ENCODE measurements at places on chromosomes 3 and 15. TPM values are rescaled to one million over a fixed set of nuclear protein-coding genes. Genes with fewer than 3 reads are reported as not detected.
A peak's percentile ranks its signal among the peaks of the same experiment; 100 is the strongest.

LEO1 gene
- 21.1 TPM for total RNA-seq

GRCh38 chr15:26260517-26261133, 397.5 kb upstream of the ATP10A start:
- no peak for DNase-seq

DNA sequence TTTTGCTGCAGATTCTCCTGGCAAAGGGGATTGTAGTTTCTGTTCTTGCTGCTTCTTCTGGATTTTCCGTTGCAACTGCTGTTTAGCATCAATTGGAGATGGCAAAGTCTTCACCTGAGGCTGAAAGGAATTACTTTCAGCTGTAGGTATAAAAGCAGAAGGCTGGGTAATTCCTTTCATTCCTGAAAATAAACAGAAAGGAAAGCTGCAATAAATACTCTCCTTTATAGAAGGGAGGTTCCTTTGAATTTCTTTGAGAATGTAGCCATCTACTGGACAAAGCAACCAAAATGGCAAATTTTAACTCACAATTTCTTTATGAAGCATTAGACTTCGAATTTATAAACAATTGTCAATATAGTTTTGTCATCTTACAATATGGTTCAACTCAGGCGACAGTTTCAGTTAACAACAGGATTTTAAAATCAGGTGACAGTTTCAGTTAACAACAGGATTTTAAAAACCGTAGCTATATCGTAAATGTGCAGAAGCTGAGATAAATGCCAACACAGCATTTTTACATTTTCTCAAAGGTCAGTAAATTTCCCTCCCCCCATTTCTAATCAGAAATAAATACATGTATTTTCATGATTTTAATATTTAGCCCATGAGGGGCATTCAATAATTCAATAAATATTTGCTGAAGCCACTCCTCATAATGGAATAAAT, 104.9 kb upstream of the NEDD4 start:
- DNase-seq: no peak

UBL7 gene
- total RNA-seq: 18.6 TPM

DNA sequence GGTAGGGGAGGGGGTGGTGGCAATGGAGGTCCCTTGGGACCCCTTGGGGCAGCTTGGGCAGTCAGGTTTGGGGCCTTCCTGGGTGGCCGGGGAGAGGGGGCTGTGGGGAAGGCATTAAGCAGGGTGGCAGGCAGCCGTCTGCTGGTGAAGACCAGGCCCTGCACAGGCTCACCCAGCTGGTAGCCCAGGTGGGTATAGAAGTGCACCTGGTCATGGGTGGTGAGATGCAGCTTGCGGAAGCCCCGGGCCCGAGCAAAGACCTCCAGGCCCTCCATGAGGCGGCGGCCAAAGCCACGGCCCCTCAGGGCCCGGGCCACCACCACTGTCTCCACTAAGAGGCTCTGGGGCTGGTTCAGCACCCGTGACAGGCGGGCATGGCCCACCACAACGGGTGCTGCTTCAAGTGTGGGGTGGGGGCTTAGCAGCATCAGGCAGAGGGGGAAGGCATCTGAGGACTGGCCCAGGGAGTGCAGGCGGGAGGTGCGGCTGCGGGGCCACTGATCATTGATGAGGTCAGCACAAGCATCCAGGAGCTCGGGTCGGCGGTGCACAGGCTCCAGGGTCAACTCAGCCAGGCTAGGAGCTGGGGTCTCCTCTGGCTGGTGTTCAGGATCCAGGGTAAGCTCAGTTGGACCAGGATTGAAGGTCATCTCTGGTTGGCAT, 2.4 kb downstream of the HYAL3 start:
- no peak for DNase-seq

GRCh38 chr3:17065881-17066280, 181.1 kb downstream of the PLCL2 start:
- DNase-seq: no peak

DNA sequence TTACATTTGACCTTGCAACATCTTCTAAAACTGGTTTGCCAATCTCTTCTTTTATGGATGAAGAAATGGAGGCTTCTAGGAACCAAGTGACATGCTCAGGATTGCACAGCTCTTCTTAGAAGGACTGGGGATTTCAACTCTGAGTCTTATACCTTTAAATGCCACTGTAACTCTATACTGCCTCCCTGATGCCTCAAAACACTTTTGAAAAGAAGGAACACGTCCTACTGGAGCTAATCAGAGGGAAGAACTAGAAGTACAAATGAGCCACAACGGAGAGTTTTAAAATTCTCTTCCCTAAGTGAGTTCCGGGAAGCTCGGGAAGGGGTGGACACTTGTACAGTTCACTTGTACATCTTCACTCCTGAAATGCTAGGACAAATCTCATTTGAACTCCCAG, 949 bp upstream of the MITF start:
- peak; percentile 30 for DNase-seq

GRCh38 chr15:42133886-42134502, 22.4 kb downstream of the PLA2G4F start:
- no peak for DNase-seq

DNA sequence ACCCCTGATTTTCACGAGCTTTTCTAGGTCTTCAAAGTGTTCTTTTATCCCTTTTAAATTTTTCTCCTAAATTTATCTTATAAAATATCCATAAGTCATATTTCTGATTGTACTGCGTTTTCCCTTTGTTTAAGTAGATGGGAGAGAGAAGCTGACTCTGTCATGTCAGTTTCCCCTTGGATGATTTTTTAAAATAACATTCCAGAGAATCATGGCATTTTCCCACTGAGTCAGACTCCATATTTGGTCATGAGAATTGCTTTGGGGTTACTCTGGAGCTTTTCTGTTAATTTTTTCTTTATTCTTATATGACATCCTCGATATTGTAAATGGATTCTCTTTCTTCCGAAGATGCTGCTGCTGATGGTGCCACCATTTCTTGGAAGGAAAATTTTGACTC, 28.6 kb upstream of the UMPS start:
- no peak for DNase-seq

- no peak for DNase-seq
Observed at GRCh38 chr3:32366638-32367397, 24.8 kb upstream of the CMTM7 start.

KY gene
- 7.2 TPM for total RNA-seq

DNA sequence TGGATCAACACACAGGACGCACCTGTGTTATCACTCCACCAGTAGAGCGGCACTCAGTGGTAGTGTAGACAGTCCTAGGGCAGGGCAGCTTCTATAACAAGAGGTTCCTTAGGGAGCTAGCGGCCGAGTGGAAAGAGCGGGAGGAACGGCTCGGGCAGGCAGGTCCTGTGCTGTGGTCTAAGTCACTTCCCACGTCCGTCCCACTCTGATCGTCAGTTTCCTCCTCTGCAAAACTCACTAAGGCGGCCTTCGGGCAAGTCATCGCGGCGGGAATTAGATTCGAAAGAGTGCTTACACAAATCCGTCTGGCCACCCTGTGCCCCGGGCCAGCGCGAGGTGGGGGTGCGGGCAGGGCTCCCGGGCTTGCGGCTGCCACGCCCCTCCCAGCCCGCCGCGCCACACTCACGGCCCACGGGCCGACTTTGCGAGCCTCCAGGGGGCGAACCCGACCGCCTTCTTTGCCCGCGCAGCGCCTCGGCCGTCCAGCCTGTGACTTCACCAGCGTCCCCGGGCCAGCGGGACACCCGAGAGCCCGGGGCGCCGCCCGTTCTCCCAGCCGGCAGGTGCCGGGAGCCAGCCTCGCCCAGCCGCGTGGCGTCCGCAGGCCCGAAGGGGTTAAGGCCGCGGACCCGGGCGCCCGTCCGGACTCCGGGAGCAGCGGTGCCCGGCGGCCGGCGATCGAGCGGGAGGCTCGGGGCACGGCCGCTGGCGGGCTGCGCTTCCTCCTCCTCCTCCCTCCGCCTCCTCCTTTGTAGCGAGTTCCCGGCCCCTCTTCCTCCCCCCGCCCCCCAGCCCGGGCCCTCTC, 416 bp upstream of the CORO2B start:
- DNase-seq: peak; percentile 31

- DNase-seq: peak; percentile 22
Observed at GRCh38 chr3:48301800-48302166, 31.7 kb downstream of the SPINK8 start.

GRCh38 chr3:69013253-69014021, at the start of gene EOGT:
Gene EOGT, minus strand, starts transcription at chr3:69013684. Its CDS starts 3,838 bp downstream, at chr3:69009846.
- peak; percentile 60 for DNase-seq

CCDC54 gene
- total RNA-seq: not detected

DNA sequence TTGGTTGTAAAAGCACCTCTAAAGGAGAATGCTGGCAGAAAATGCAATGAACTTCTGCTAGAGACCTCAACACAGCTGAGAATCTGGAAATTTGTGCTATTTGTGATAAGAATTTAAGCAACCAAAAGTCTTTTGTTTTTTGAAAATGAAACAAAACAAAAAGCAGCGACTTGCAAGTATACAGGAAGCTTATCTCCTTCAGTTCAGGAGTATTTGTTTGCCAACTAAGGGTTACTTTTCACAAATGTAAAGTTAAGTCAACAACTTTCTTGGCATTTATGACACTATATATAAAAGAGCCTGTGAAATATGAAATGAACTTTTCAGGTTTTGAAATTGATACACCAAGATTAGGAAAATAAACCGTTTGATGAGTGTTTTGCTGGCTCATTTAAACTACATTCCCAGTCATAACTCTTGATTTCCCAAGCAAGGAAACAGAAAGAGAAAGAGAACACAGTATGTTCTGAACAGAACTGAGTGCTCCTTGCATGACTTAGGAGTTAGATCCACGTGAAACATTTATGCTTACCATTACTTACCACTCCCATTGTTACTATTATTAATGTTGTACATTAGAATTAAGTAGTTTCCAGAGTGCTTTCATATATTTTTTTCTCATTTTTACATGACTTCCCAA, 92.3 kb upstream of the COL8A1 start:
- no peak for DNase-seq

GRCh38 chr3:45552794-45553371, 41.7 kb upstream of the LIMD1 start:
- DNase-seq: no peak

CCDC71 gene
- 9.7 TPM for total RNA-seq

DNA sequence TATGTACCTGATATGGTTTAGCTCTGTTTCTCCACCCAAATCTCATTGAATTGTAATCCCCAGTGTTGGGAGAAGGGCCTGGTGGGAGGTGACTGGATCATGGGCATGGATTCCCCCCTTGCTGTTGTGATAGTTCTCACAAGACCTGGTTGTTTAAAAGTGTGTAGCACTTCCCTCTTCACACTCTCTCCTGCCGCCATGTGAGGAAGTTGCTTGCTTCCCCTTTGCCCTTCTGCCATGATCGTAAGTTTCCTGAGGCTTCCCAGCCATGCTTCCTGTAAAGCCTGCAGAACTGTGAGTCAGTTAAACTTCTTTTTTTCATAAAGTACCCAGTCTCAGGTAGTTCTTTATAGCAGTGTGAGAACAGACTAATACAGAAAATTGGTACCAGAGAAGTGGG, 93.1 kb downstream of the C3orf70 start:
- no peak for DNase-seq

Measured in skin of body (tissue), 3 donors.